Spinal cord (tissue), 10 donors: ENCODE measurements at places on chromosomes 2 and 18. TPM values are rescaled to one million over a fixed set of nuclear protein-coding genes. Genes with fewer than 3 reads are reported as not detected.

DNA sequence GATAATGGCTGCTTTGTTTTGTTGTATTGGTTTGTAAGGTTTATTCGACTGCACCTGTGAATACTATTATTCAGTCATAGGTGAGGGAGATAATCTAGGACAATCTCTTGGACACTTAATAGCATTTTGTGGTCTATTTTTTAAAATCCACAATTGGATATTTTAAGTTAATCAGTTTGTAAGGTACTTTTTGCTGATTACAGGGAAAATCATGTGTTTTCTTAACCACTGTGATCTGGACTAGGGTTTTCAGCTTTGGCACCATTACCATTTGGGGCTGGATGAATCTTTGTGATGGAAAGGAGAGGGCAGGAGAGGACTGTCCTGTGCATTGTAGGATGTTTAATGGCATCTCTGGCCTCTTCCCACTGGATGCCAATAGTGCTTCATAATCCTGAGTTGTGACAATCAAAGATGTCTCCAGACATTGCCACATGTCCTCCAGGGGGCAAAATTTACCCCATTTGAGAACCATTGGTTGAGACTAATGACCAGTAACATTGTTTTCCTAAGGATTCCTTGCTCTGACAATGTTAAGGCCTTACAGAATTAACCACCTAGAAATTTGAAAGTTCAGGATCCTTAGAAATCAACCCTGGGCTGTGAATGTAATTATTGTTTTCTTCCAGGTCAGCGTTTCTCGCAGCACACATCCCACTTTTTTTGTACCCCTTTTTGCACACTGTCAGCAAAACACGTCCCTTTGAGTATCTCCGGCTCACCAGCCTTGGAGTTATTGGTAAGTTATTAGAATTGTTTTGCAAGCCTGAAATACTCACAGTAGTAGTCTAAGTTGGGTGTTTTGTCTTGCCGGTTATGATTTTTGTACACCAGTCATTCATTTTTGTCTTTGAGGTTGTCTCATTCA, 15.6 kb downstream of the CNOT9 start:
- no peak overlapping the region for H3K4me3 ChIP-seq
- no peak for DNase-seq
- no peaks in the 10 kb centered on the region for H3K27me3 ChIP-seq
- H3K27ac ChIP-seq, result no peak overlapping the region
- peaks cover 37% of the 10 kb centered on the region for H3K36me3 ChIP-seq

The HOXD10 gene
- not detected for total RNA-seq

The TMEM17 gene
- total RNA-seq, result 8.7 TPM

GRCh38 chr2:69114534-69114933, 101.6 kb downstream of the ANTXR1 start:
- H3K36me3 ChIP-seq, result peaks cover 3% of the 10 kb centered on the region
- no peak for DNase-seq
- H3K4me3 ChIP-seq, result no peak overlapping the region
- H3K4me1 ChIP-seq, result no peaks in the 10 kb centered on the region
- H3K27ac ChIP-seq, result no peak overlapping the region

- H3K4me3 ChIP-seq, result no peak overlapping the region
- no peaks in the 10 kb centered on the region for H3K4me1 ChIP-seq
- no peak overlapping the region for H3K27ac ChIP-seq
- H3K27me3 ChIP-seq, result no peaks in the 10 kb centered on the region
- DNase-seq, result no peak
- H3K36me3 ChIP-seq, result no peaks in the 10 kb centered on the region
Observed at GRCh38 chr2:240310645-240311044, 124.8 kb upstream of the GPC1 start.

GRCh38 chr2:127622561-127623387, 23.2 kb upstream of the GPR17 start:
- H3K36me3 ChIP-seq, result peaks cover 16% of the 10 kb centered on the region
- DNase-seq, result no peak
- no peak overlapping the region for H3K27ac ChIP-seq
- no peaks in the 10 kb centered on the region for H3K27me3 ChIP-seq
- no peak overlapping the region for H3K4me3 ChIP-seq

GRCh38 chr2:72325592-72326422, 178.1 kb upstream of the CYP26B1 start:
- no peak overlapping the region for H3K4me3 ChIP-seq
- no peaks in the 10 kb centered on the region for H3K36me3 ChIP-seq
- no peaks in the 10 kb centered on the region for H3K4me1 ChIP-seq

The FAM228A gene
- total RNA-seq, result 4.6 TPM

The PTPN18 gene
- total RNA-seq, result 21.7 TPM
